ENCODE measurements at places on chromosomes 12 and 14.

GRCh38 chr12:57750561-57751431, 1.3 kb downstream of the CDK4 start:
- no peak for DNase-seq

DNA sequence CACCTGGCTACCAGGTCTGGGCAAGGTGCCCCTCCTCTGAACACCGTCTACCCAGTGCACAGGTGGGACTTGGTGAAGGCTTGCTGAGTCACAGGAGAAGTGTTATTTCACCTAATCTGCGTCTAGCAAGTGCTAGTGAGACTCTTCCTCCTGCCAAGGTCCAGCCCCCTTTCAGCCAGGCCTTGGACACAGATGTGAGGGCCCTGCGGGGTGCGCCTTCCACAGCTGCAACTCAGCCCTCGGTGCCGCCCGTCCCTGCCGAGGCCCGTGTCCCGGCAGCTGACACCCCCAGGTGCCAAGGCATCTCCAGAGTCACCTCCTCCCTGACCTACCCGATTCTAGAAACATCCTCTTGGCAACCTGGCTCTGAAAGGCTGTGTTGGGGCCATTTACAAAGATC, 55.1 kb downstream of the PRIMA1 start:
- DNase-seq = no peak

DNA sequence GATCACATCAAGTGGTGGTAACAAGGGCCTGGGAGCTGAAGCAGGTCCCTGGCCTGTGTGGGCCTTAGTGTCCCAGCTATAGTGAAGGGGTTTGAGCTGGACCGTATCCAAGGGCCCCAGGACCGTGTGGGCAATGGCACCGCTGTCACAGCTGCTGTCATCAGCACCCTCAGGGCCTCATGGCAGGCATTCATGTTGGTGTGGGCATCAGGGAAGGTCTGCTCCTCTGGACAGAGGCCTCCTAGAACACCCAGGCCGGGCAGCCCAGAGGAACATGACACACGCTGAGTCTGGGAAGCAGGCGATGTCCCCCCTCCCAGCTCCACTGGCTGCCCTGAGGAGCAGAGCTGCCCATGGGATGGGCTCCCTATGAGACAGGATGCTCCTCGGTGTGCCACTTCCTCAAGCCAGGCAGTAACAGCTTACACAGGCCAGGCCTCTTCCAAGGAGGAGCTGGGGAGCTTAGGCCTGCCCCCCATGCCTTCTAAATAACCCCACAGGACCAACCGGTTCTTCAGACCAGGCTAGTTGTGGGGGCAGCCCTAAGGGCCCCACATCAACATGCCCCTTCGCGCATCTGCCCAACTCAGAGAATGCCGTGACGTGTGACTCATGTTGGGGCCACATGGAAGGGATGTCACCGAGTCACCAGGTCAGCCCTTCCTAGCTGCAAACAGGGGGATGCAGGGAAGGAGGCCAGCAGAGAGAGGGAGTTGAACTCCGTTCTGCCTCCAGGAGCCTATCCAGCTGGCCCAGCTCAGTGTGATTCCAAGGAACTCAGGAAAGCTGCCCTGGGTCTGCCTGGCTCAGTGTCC, 80.4 kb downstream of the PITPNM2 start:
- no peak for DNase-seq

DNA sequence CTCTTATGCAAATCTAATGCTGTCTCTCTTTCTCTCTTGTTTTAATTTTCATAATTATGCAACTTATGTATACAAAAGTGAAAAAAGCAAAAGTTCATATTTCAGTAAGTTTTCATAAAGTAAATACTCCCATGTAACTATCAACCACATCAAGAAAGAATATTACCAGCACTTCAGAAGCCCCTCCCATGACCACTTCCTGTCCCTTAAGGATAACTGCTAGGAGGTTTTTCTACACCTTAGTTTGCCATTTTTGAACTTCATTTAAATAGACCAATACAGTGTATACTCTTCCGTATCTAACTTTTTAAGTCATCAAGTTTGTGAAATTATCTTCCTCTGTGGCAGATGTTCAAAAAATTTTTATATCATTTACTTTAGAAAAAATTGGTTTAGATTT, 547 bp upstream of the OR4K15 start:
- no peak for DNase-seq

GRCh38 chr14:92384461-92385133, 61.6 kb downstream of the SLC24A4 start:
- DNase-seq = no peak

GRCh38 chr14:22489957-22490950, 98.8 kb downstream of the DAD1 start:
- no peak for DNase-seq

GRCh38 chr14:102556098-102556677, 36.3 kb upstream of the RCOR1 start:
- DNase-seq = no peak

- DNase-seq = peak; percentile 73
These were observed 792 bp upstream of the CHD4 start for GRCh38 chr12:6607751-6608591.

DNA sequence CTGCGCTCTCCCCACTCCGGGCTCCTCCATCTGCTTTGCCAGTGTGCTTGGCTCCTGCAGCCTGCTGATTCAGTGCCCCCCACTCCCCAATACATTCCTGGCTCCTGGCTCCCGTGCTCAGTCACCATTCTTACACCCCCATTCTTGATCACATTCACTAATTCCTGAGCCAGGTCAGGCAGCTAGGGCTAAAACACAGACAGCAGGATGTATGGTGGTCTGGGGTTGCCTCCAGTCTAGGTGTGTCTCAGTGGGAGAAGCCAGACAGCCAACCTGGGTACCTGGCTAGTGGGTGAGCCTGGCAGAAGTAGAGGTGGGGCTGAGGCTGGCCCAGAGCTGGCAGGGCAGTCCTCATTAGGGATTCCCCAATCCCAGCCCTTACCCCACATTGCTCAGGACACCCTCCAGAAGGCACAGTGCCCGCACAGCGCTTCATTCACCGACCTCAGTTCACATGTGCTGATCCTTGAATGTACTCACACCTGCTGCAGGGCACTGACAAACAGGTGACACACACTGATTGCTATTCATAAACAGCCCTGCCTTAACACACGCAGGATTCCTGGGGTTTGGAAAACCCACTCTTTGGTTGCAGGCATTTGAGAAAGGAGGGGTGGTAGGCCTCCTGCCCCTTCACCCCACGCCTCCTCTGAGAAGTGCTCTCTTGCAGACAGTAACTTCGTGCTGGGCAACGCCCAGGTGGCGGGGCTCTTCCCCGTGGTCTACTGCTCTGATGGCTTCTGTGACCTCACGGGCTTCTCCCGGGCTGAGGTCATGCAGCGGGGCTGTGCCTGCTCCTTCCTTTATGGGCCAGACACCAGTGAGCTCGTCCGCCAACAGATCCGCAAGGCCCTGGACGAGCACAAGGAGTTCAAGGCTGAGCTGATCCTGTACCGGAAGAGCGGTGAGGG, 1.7 kb downstream of the KCNH3 start:
- peak; percentile 36 for DNase-seq

DNA sequence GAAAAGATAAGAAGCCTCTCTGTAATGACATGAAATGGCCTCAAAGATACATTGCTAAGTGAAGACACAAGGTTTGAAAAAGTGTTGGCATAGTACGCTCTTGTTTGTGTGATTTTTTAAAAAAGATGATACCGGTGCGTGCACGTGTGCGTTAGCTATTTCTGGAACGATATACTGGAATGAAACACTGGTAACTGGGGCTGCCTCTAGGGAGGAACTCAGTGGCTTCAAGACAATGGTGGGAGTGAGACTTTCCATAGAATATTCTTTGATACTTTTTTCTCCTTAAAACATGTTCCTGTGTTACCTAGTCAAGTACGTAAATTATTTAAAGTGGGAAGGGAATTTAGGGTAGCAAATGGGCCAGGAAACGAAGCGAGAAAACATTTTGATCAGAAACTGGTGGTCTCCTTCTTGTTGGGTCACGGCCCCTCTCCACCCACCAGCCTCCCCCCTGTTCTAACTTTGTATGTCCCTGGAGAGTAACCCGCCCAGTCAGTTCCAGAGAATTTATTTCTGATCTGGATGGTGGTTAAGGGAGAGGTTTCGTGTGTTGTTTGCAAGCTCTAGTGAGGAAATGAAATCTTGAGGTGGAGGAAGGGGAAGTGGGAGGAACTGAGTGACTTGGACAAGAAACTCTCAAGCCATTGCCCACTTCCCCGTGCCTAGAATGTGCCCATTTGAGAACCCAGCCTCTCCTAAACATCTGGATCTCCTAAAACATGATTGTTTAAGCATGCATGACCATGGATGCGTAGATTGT, 6.6 kb downstream of the FGF6 start:
- DNase-seq = no peak

GRCh38 chr12:2998789-2999264, 39.6 kb downstream of the TEAD4 start:
- no peak for DNase-seq

DNA sequence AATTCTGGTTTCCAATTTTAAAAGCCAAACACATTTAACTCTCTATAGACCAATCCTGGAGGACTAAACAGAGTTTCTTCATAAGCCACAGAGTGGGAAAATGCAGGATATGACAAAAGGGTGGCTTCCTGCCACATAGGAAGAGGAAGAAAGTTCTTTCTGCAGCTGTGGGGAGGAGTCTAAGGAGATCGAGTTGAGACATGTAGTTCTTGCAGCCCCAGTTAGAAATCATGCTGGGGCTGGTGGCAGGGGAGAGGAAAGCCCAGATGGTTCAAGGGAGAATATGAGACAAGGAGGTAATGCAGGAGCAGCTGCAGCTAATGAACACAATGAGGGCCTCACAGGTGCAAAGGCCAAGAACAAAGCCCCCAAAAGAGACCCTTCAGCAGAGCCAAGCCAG, 85.0 kb upstream of the ARID2 start:
- DNase-seq = no peak

- DNase-seq = no peak
These were observed 89.3 kb downstream of the ADAMTS20 start for GRCh38 chr12:43462741-43463140.

- DNase-seq = no peak
These were observed 15.8 kb downstream of the ATP5MC2 start for GRCh38 chr12:53660041-53660440.

- no peak for DNase-seq
These were observed 243.7 kb downstream of the SLC16A7 start for GRCh38 chr12:59839514-59839913.

DNA sequence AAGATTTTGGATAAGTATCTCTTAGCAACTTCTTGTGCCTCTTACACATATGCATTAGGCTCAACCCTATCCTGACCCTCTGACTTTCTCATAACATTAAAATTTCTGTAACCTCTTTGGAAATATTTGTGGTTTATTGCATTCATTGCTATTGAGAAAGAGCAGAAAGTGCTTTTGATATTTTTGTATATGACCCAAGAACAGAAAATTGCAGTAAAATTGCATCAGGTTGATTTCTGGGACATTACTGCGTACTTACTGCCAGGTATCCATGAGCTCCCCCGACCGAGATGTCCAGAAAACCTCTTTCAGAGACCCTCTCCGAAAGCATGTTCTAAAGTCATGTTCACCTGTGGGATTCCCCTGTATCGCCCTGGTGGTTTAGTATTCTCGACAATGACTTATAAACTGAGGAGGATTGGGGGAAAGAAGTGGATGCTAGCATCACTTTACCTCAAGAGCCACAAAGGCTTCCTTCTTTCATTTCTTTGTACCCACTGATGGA, 14.5 kb upstream of the IL22 start:
- no peak for DNase-seq

DNA sequence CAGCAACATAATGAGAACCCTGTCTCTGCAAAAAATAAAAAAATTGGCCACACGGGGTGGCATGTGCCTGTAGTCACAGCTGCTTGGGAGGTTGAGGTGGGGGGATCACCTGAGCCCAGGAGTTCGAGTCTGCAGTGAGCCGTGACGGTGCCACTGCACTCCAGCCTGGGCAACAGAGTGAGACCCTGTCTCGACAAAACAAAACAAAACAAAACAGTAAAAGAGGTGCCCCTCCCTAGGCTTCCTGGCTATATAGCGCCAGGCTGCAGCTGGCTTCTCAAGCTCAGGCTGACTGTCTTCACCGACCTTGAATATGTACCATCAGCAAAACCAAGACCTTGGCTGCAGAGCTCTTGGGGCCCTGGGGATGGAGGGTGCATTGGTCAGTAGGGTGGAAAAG, 29.4 kb downstream of the TSPAN9 start:
- no peak for DNase-seq

DNA sequence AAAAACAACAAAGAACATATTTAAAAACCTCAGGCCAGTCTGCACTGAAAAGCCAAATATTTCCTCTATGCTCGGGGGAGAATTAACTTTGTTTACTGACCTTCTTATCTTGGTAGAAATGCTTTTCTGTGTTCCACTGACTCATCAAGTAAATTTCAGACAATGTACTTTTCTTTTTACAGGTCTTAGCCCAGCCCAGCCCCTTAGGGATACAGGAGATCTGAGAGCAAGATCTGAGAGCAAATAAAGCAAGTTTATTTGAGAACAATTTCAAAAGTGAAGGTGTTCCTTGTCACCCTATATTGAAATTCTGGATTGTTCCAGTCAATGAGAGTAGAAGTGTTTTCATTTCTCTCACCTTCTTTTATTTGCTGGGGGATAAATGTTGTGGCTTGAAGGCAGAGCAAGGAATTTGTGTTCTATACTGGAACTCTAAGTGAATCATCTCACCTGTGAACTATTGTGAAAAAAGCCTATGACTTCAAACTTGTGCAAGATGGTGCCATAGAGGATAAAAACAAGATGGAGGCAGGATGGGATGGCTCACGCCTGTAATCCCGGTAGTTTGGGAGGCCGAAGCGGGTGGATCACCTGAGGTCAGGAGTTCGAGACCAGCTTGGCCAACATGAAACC, 7.9 kb upstream of the GPRC5A start:
- DNase-seq = no peak

DNA sequence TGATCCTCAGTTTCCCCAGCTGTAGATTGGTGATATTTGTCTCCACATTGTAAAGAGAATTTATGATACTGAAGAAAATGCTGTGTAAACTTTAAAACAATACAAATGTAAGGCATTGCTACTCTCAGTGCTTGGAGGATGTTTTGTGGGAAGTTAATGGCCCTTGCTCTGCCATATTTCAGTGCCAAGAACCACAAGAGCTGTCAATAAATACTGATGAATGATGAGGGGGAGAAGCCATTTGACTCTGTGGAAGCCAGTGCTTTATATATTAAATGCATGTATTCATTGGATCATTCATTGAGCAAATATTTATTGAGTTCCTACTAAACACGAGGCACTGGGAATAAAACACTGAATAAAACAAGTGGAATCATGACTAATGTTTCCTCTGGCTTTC, 30.8 kb downstream of the CACNA1C start:
- no peak for DNase-seq
